ENCODE measurements at places on chromosomes 3 and 15. TPM values are rescaled to one million over a fixed set of nuclear protein-coding genes. Genes with fewer than 3 reads are reported as not detected.

GRCh38 chr15:77622934-77623754, 9.6 kb downstream of the LINGO1 start:
- no peak overlapping the region for H3K4me3 ChIP-seq
- no peak overlapping the region for H3K27ac ChIP-seq
- no peaks in the 10 kb centered on the region for H3K4me1 ChIP-seq

- H3K36me3 ChIP-seq: no peaks in the 10 kb centered on the region
- no peak overlapping the region for H3K4me3 ChIP-seq
- H3K27ac ChIP-seq: no peak overlapping the region
- H3K4me1 ChIP-seq: no peaks in the 10 kb centered on the region
Measured at GRCh38 chr3:114456742-114457141, 162.9 kb downstream of the TIGIT start.

DNA sequence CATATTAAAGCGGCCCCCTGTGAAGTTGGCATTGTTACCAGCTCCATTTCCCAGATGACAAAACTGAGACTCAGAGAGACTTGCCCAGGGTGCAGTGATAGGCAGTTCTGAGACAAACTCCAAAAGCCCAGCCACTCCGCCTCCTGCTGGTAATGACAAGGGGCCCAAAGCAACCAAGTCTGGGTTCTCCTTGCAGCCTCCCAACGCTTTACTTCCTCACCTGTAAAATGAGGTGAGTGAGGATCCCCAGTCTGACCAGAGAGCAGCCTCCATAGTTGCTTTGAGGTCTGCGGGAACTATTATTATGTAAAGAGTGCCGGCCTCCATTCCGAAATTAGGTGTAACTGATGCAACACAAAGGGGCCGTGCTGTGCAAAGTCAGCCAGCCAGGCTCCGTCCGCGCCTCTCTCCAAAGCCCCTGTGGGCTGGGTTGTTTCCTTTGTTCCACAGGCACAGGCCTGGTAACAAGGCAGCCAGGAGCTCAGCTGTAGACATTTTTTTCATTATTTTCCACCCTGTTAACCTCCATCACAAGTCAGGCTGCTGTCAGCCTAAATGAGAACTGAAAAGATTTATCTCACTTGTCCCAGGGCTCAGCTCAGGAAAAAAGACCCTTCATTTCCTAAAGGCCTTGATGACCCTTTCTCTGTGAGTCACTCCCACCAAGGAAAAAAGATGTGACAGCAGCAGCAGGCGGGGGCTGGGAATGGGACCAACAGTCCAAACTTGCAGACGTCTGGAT, 139.1 kb upstream of the RAD18 start:
- H3K36me3 ChIP-seq: no peaks in the 10 kb centered on the region
- no peak overlapping the region for H3K4me3 ChIP-seq

- H3K27me3 ChIP-seq: peaks cover 16% of the 10 kb centered on the region
- H3K36me3 ChIP-seq: no peaks in the 10 kb centered on the region
- H3K4me3 ChIP-seq: no peak overlapping the region
- no peak for ATAC-seq
- H3K4me1 ChIP-seq: no peaks in the 10 kb centered on the region
- H3K27ac ChIP-seq: no peak overlapping the region
Measured at GRCh38 chr3:124329723-124330122, 337.8 kb upstream of the ROPN1 start.

- peaks cover 7% of the 10 kb centered on the region for H3K4me1 ChIP-seq
- H3K27ac ChIP-seq: no peak overlapping the region
- H3K36me3 ChIP-seq: peaks cover 39% of the 10 kb centered on the region
- no peaks in the 10 kb centered on the region for H3K27me3 ChIP-seq
- H3K4me3 ChIP-seq: no peak overlapping the region
Measured at GRCh38 chr15:41281236-41281635, 50.2 kb downstream of the CHP1 start.

- no peak overlapping the region for H3K4me3 ChIP-seq
- no peaks in the 10 kb centered on the region for H3K36me3 ChIP-seq
- no peaks in the 10 kb centered on the region for H3K4me1 ChIP-seq
- no peak overlapping the region for H3K27ac ChIP-seq
Measured at GRCh38 chr3:97662762-97663161, 101.8 kb upstream of the ARL6 start.

The P2RY12 gene
- not detected for total RNA-seq
